ENCODE measurements at places on chromosomes 2 and 18.

GRCh38 chr18:25061395-25061794 is 290.6 kb downstream of the ZNF521 start:
- DNase-seq = no peak

- no peak for DNase-seq
Observed at GRCh38 chr2:160940699-160941098, 219.5 kb upstream of the TANK start.

DNA sequence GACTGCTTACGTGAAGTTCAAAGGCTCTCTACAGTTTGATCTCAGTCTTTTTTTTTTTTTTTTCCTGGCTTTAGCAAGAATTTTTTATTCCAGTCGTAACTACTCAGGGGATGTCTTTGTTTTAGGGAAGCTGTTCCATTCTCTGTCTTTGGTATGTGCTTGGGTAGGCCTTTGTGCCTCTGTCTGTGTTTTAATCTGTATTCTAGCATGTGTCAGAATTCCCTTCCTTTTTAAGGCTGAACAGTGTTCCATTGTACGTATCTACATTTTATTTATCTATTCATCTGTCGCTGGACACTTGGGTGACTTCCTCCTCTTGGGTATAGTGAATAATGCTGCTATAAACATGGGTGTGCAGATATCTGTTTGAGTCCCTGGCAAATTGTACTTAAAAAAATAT is 42.6 kb downstream of the MYO1B start:
- no peak for DNase-seq

GRCh38 chr2:30499681-30500080 is 52.6 kb downstream of the LCLAT1 start:
- no peak for DNase-seq

DNA sequence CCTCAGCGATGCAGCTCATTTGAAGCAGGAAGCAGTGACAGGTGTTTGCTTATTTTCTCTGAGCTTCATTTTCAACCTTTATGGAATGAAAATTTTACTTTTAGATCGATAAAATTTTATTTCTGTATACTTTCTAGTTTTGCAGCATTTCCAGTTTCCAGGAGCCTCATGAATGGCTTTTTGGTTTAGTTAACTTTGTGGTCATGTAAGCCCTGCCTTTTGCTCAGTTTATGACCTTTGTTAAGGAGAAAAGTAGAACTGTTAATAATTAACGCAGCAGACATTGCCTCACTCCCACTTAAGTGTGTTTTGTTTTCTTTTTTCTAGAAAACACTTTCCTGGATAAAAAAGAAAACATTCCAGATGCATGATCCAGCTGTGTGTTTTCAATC is 4.4 kb upstream of the FARP2 start:
- DNase-seq = no peak

DNA sequence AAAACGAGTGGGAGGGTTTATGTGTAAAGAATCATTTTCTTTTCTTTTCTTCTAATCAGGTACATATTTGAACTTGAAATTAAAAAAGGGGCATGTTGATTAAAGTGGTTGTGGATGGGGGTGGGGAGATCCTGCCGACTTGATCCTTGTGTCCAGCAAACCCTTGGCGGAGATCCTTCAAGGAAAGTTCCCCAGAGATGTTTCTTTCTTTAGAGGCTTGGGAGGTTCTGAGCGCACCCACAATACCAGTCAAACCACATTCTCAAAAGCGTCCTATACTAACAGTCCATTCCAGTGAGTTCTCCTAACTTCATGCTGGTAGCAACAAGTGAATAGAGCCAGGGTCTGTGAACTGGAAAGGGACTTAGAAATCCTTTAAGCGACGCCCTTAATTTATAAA is 49.2 kb downstream of the MYCN start:
- DNase-seq = no peak

- DNase-seq = no peak
Observed at GRCh38 chr2:221549143-221549542, 23.0 kb downstream of the EPHA4 start.

- no peak for DNase-seq
Observed at GRCh38 chr18:1488957-1489356, 584.3 kb downstream of the ADCYAP1 start.

GRCh38 chr2:100246163-100247145 is 75.8 kb downstream of the LONRF2 start:
- no peak for DNase-seq

DNA sequence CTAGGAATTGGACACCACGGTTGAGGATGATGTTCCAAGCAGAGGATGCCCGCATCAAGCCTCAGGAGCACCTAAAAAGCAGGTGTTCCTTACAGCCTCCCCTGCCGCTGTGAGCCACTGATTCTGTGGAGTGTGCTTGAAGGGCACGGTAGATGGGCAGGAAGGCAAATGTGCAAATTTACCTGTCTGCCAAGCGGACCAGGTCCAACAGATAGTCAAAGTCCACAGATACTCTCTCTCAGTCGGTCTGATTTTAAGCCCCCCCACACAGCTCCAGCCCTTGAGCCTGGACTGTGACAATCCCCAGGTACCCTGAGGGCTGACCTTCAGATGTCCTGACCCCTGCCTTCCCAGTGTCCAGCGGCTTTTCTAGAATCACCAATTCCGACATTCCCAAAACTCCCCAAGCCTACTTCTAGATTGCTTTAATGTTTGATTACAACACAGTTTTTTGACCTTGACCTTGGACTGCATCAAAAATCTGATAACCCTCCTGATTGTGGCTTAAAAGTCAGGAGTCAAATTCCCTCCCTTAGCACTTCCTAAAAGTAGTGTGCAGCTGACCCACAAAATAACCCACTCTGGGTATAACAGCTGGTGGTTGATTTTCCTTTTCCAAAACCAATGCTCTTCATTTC is 208.8 kb upstream of the NCKAP5 start:
- no peak for DNase-seq

DNA sequence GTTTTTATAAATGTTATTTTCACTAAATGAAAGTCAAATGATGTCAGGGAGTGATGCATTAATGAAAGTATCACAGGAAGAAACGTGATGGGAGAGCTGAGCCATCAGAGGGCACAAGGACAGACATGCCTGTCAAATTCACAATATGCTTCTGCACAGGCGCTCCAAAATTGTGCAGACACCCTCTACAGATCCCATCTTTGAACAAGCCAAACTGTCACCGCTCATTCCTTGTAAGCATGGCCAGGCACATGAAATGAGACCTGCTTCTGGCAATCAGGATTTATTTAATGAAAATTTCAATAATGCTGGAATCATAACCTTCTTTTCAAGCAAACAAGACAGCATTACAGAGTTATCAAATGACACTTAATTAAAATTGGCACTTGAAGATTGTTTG is 20.4 kb upstream of the FSHR start:
- no peak for DNase-seq

GRCh38 chr2:75605770-75606529 is 40.6 kb upstream of the MRPL19 start:
- peak; percentile 74 for DNase-seq

GRCh38 chr18:56488739-56489138 is 149.7 kb downstream of the TXNL1 start:
- no peak for DNase-seq

GRCh38 chr2:83388804-83389203 is 1070.3 kb downstream of the SUCLG1 start:
- DNase-seq = no peak

- no peak for DNase-seq
Observed at GRCh38 chr18:75840131-75840530, 412.6 kb upstream of the SMIM21 start.

DNA sequence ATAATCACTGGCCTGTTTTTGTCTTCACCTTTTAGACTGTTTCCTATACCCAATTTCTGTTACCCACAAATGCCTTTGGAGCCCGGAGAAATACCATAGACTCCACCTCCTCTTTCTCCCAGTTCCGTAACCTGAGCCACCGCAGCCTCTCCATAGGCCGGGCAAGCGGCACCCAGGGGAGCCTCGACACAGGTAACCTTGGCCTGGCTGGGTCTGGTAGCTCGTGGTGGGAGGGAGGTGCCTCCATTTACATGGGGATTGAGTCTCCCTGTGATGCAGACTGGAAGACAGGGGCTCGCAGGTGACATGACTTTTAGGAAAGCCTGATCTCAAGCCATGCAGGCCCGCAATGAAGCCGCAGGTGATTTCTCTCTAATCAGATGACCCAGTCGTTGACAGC is 100.6 kb downstream of the CABLES1 start:
- no peak for DNase-seq

DNA sequence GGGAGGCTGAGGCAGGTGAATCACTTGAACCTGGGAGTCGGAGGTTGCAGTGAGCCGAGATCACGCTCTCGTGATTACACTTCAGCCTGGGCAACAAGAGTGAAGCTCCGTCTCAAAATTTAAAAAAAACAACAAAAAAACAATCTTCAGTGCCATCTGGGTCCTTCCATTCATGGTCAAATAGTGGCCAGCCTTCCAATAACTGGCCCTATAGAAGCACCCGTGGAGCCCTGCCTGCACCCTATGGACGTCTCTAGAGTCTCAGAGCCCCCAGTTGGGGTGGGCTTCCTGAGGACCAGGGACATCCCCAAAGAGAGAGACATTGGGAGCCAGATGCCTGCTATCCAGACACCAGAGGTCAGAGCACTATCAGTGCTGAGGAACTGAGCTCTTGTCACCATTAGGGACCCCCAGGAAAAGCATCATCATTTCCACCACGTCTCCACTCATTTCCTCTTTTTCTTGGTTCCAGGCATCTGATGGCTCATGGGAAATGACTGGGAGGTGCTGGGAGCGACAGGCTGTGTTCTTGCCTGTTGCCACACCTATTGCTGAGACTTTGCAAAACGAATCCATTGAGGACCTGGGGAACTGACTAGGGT is 9.4 kb downstream of the NEU2 start:
- DNase-seq = no peak

DNA sequence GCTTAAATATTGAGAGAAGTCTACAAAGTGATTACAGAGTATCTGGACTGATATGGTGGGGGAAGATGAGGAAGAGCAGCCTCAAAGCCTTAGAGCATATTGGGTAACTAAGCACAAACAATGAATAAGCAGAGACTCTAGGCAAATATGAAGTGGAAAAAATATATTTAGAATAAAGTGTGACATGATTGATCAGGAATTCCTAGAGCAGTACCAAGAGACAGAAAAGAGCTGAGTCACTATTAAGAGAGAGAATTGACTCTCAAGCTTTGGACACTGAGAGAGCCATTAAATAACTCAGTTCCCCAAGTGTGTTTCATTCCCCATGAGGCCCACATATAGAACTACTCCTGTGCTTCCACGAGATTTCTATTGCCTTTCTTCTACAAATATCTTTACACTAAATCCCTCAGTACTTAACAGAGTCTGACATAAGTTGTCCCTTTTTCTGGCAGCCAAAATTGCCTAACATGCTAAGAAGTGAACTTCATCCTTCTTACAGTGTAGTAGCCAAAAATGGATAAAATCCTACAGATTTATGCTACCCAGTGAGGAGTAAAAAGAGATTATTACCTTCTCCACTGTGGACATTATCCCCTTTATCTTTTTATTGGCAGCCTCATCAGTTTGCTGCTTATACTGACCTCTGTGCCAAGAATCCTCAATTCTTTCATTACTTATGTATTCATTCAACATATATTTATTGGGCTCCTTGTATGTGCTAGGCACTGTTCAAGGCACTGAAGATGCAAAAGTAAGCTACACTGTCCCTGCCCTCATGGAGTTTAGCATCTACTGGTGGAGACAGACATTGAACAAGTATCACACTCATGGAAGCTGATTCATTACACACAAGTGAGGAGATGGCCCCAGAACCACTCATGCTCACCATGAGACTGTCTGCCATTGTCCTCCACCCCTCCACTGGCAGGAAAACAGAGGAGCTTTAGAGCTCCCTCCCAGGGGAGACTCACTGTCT is 45.4 kb downstream of the SLC40A1 start:
- no peak for DNase-seq

DNA sequence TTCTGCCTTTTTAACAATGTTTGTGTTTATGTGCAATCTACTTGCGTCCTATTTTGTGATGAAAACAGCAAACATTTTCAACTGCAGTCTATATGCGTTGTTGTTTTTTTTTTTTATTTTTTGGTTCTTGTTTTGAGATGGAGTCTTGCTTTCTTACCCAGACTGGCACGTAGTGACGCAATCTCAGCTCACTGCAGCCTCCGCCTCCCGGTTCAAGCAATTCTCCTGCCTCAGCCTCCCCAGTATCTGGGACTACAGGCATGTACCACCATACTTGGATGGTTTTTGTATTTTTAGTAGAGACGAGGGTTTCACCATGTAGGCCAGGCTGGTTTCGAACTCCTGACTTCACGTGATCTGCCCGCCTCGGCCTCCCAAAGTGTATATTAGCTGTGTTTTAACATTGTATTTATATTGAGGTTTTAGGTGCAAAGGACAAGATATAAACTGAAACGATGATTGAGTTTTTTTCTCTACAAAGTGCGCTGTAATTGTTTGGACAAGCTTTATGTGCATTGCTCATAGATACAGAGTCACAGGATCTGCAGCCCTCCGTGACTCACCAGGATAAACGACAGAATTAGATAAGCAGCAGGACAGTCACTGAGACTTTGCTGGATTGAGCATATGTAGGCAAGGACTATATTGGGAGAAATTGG is 17.4 kb downstream of the CDH7 start:
- no peak for DNase-seq

DNA sequence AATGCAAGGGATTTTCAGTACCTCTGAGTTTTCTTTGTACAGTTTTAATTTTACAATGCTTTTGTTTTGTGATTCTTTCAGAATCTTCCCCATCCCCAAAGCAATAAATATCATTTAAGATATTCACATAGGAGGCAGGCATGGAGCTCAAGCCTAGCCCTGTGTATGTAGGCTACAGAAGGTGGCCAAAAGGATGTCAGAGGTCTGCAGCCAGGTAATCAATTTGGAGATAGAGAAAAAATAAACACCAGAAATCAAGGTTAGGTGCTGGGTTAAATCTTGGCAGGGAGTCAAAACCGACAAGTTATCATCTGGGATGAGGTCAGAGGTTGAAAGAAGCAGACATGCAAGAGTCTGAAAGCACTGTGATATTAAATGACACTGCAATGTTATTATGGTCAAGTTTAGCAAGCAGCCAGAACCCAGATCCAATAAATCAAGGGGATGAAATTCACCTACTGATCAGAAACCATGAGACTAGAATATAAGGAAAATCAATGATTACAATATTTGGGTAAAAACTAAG is 45.1 kb upstream of the LRP1B start:
- DNase-seq = peak; percentile 33

- DNase-seq = no peak
Observed at GRCh38 chr2:98012561-98012991, 16.8 kb upstream of the TMEM131 start.

DNA sequence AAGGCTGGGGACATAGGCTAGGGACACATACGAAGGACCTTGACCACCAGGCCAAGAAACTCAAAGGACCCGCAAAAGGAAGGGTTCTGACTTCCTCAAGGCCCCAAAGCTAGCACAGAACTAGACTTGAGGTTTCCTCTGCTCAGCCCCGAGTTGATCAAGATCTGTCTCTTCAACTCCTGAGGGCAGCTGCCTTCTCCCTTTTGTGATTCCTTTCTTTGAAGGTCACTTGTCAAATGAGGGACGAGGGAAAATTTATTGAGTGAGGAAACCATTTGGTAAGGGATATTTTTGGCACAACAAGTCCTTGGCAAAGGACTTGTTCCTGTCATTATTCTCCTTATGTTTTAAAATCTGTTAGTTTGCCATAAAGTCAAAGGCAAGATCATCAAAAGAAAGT is 12.3 kb upstream of the ROCK2 start:
- DNase-seq = no peak
